ENCODE measurements at places on chromosomes 7 and 10.

- DNase-seq = peak; percentile 89
Observed at GRCh38 chr7:27108390-27109127, 6.1 kb upstream of the HOXA2 start.

- DNase-seq = no peak
Observed at GRCh38 chr10:34613491-34613890, 201.6 kb downstream of the PARD3 start.

DNA sequence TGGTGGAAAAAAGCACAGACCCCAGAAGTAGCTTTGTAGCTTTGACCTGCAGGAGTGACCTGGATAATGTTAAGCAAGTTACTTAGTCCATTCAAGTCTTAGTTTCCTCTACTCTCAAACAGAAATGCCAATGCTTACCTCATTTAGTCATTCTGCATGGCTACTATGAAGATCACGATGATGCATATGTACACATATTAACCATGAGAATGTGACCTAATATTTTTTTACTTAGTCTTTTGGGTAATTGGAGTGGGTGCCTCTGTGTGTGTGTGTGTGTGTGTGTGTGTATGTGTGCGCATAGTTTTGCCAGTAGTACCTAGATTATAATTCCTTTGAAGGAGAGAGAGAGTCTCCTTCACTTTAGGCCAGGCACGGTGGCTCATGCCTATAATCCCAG, 95.8 kb downstream of the NRP1 start:
- peak; percentile 87 for DNase-seq

- no peak for DNase-seq
Observed at GRCh38 chr10:48592346-48592745, 12.5 kb downstream of the ARHGAP22 start.

GRCh38 chr7:27115221-27116026, 12.9 kb upstream of the HOXA2 start:
- DNase-seq = peak; percentile 95

- DNase-seq = no peak
Observed at GRCh38 chr10:80108576-80109239, 23.8 kb upstream of the PLAC9 start.

DNA sequence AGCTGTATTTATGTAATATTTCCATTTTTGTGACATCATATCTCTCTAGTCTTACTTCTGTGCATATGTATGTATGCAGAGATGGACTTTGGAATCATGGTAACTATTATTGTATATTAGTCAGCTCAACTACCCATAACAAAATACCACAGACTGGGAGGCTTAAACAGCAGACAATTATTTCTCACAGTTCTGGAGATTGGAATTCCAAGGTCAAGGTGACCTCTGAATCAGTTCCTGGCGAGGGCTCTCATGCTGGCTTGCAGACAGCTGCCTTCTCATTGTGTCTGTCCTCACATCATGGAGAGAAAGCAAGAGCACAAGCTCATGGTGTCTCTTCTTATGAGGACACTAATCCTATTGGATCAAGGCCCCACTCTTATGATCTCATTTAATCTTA, 79.1 kb downstream of the RAMP3 start:
- DNase-seq = no peak

- no peak for DNase-seq
Observed at GRCh38 chr10:86222687-86223086, 143.9 kb downstream of the GRID1 start.

- DNase-seq = peak; percentile 3
Observed at GRCh38 chr7:43694399-43694748, 34.9 kb downstream of the COA1 start.

DNA sequence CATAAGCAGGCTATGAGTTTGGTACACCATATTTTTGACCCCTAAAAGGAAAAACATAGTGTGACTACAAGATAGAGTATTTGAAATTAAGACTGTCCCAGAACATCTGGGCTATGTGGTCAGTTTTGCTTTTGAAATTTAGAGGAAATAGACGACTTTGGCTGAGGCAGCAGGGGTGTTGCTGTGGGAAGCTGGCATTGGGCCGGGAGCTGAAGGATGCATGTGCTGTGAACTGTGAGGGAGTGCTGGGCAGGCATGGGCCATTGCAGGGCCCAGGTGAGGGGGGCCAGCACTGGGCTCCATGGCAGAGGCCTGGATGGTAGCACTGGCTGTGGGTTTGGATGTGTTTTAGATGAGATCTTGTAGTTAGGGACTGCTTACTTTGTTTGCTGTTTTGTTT, 168.3 kb downstream of the BMPER start:
- DNase-seq = no peak

- DNase-seq = no peak
Observed at GRCh38 chr10:31041011-31041410, 9.3 kb upstream of the ZNF438 start.

DNA sequence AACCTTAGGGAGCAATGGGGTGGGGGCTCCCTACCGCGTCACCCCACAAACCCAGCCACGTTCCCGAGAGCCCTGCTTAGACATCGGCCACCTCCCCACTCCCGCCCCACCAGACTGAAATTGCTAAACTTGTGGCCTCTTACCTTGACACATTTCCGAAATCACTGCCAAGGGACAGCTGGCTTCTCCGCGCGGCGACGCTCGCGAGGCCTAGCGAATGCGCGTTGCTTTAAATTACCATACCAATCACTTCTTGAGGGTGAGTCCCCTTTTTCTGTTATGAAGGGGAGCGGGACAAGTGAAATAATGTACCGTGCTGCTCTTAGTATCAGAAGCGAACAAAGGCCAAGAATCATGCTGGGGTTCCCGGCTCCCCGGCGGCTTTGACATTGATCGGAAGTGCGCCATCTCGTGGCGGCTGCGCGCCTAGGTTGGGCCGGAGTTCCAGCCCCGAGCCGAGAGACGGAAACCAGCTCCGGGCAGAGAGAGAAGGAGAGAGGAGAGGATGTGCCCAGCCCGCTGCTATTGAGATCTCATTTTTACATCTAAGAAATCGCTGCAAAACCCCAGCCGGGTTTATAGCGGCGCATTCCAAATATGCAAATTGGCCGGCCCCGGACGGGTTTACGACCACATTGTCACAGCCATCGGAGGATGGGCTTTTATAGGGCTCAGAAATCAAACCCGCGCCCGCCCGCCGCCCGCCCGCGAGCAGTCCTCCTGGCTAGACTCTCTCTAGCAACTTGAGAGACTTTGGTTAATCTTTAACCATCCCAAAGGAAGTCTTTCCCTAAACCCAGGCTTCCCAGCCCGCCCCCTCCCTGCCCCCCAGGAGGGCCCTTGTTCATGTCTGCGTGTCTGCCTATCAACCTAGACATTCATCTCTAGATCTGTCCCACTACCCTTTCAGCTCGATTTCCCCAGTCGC, 5.3 kb downstream of the HOXA11 start:
- DNase-seq = no peak

DNA sequence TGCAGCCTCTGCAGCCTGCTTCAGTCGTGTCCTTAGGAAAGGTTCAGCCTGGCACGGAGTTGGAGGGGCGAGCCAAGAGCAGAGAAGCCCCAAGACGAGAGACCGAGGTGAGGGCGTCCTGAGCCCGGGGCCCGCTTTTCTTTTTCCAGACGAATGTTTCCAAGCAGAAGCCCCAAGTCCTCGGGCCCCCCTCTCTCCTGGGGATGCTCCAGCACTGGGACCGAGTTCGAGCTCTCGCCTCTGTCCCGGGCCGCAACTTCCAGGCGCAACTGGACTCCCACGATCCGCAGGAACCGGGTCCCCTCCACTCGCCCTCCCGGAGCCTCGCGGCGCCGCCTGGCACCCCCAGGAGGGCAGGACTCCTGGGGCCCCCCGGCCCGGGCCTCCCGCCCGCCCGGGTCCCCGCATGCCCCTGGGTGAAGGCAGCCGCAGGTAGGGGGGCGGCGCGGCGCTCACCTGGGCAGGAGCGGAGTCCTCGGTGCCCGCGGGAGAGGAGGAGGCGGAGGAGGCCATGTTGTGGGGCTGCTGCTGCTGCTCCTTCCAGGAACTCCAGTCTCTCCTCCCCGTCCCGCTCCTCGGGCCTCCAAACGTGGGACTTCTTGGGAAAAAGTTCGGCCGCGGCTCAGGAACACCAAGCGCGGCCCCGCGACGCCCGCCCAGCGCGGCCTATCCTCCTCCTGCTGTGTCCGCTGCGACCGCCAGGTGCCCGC, 45.3 kb upstream of the CDK1 start:
- DNase-seq = peak; percentile 20

DNA sequence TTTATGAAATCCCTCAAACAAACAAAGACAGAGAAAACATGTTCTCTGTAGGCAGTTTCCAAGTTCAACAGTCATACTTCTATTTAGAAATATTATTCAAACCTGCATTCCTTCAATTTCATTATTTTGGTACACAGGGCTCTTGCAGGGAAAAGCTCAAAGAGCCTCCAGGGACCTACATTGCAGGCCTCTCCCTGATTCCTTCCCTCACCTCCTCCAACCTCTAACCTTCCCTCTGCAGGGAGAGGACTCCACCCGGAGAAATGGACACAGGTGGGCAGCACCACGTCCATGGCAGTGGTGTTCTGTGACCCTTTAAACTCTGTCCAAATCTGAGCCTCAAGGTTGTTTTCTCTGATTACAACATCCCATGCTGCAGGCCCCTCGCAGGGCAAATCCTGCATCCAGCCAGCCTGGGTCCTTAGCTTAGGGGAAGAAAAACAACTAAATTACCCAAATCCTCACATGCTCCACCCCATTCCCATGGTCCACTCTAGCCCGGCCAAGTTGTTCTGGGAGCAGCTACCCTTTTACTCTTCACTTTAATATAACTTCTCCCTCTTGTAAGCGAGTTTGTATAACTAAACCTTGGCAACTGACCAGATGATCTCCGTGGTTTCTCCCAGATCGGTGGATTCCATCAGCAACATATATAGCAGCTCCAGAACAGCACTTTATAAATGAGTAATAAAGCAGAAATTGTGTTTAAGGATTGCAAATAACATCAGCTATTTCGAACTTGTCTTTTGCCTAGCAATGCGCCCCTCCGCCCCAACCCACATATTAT, 129.8 kb downstream of the CUBN start:
- no peak for DNase-seq

GRCh38 chr10:78224602-78225001, 190.9 kb downstream of the RPS24 start:
- DNase-seq = no peak

- DNase-seq = peak; percentile 71
Observed at GRCh38 chr7:29270594-29271318, 76.2 kb downstream of the CHN2 start.

GRCh38 chr10:62844280-62845011, 28.3 kb upstream of the EGR2 start:
- no peak for DNase-seq
